ENCODE measurements at places on chromosomes 1 and 21.

GRCh38 chr1:173857363-173857917, 10.3 kb downstream of the GAS5 start:
- no peak for DNase-seq

- DNase-seq = no peak
Observed at GRCh38 chr1:198936371-198937083, 297.7 kb downstream of the PTPRC start.

DNA sequence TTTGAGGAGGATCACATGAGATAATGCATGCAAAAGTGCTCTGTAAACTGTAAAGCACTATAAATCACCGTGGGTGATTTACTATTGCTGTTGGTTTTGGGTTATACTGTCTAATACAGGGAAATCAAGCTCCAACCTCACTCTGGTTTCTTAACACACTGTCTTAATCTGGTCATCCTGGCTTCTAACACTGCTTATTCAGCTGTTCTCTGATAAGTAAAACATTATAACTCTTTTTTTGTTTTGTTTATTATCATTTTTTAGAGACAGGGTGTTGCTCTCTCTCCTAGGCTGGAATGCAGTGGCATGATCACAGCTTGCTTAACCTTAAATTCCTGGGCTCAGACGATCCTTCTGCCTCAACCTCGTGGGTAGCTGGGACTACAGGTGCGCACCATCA, 21.9 kb upstream of the LSM10 start:
- no peak for DNase-seq

DNA sequence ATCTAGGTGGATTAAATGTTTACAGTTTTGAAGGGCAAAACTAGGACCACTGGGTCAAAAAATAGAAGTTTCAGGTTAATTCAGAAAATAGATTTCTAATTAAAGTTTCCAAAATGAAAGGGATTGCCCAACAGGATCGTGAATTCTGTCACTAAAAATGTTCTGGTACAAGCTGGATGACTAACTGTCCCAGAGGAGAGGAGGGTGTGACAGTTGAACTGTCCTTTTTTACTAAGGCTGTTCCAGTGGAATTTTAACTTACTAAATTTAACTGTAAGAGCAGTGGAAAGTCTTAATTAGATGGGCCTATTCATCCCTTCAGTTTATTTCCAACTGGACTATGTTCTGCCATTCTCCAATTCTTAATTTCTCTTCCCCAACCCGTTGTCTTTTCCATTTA, 7.2 kb downstream of the SNX7 start:
- no peak for DNase-seq

DNA sequence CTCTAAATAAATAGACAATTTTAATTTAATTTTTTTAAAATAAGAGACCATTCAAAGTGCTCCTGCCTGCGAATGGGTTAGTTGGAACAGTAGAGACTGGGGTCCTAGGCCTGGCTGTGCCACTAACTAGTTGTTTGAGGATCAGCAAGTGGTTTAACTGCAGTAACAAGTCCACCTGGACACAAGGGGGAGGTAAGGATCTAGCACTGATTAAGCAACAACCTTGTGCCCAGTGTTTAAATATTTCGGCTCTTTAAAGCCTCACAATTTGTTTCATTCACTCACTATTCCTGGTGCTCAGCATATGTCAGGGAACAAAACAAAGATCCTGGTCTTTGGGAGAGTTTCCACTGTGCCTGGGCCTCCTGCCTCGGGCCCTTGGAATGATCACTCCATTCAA, 1.6 kb upstream of the AGT start:
- no peak for DNase-seq

- no peak for DNase-seq
Observed at GRCh38 chr1:238264951-238265350, 374.2 kb upstream of the ZP4 start.

GRCh38 chr1:201713086-201713810, 115.7 kb upstream of the IPO9 start:
- DNase-seq = no peak

DNA sequence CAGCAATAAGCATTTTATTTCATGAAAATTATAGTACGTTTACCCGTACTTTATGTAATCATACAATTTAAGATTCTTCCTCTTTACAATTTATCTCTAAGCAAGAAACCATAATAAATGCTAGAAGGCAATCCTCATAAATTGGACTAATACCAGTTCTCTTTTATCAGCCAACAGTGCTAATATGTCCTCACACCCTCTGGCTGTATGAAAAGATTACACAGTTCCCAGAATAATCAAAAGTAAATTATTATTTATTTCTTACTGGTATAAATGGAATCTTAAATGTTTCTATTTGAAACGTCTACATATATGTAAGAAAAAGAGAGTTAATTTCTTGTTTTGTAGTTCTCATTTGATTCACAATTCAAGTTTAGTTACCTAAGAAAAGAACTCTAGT, 3.1 kb upstream of the CDKN2C start:
- DNase-seq = no peak

GRCh38 chr1:78101514-78101913, 55.7 kb downstream of the GIPC2 start:
- no peak for DNase-seq

- no peak for DNase-seq
Observed at GRCh38 chr1:30316056-30316455, 407.3 kb downstream of the MATN1 start.

DNA sequence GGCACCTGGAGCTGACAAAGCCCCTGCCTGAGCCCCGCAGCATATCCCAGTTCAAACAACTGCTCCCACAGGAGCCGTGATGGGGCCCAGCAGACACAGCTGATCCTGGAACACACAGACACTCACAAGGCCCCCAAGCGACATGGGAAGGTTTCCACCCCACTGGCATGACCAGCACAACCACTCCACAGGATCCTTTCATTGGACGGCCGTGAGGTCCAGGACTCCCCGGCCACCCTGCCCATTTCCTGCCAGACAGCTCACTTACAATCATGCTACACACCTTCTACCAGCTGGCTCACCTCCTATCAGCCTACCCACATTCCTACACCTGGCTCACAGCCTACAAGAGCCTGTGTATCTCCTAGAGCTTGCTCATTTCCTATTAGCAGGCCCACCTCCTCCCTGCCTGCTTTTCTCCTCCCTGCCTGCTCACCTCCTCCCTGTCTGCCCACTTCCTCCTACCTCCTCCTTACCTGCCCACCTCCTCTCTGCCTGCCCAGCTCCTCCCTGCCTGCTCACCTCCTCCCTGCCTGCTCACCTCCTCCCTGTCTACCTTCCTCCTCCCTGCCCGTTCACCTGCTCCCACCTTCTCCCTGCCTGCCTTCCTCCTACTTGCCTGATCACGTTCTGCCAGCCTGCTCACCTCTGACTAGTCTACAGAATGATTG, 73.9 kb downstream of the MATN1 start:
- DNase-seq = no peak
